Activated CD4-positive, alpha-beta T cell treated with anti-CD3 and anti-CD28 coated beads for 4 hours (primary cell): ENCODE measurements at places on chromosomes 4 and X.

GRCh38 chr4:148730766-148731165, 288.6 kb upstream of the NR3C2 start:
- no peak for DNase-seq

- no peak for DNase-seq
These were observed 9.6 kb upstream of the SLC39A8 start for GRCh38 chr4:102354671-102355454.

DNA sequence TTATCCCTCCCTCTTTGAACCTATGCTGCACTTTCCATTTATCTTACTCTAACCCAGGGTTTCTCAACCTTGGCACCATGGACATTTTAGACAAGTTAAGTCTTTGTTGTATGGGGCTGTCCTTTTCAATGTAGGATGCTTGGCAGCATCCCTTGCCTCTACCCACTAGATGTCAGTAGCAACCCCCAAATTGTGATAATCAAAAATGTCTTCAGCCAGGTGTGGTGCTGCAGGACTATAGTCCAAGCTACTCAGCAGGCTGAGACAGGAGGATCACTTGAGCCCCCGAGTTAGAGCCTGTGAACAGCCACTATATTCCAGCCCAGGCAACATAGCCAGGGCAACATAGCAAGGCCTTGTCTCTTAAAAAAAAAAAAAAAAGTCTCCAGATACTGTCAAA, 7.0 kb downstream of the LRCH2 start:
- DNase-seq = no peak

DNA sequence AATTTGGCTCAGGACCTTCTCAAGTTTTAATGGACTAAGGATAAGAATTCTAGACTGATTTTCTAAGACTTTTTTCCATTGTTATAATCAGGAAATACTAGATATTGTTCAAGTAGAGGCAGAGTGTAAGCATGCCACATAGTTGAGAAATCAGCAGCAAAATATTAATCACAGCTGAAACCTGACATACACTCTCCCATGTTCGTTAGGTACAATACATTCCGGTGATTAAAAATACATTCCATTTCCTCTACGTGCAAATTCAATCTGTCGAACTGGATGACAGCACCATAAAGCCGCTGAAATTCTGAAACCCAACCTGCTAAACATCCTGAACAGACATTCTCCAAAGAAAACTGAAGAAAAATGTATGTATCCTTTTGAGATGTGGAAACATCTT, 587.6 kb upstream of the DIPK2B start:
- no peak for DNase-seq

DNA sequence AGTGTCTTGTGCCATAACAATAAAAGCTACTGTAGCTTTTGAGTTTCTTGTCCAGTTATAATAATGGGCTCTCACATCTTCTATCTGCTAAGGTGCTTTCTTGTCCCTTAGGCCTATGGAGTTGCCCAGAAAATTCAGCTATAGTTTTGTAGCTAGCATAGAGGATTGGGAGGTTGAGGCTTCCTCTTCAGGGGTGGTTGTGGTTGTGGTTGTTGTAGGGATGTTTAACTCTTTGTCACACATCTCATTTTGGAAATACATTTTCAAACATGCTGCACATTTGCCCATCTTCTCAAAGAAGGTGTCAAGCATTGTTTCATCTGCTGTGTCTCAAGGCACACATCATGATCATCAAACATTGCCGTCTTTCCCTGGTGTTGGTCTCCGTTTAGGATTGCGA, 65.0 kb downstream of the ATXN3L start:
- no peak for DNase-seq

GRCh38 chr4:139458999-139459398, 5.1 kb downstream of the RAB33B start:
- no peak for DNase-seq

DNA sequence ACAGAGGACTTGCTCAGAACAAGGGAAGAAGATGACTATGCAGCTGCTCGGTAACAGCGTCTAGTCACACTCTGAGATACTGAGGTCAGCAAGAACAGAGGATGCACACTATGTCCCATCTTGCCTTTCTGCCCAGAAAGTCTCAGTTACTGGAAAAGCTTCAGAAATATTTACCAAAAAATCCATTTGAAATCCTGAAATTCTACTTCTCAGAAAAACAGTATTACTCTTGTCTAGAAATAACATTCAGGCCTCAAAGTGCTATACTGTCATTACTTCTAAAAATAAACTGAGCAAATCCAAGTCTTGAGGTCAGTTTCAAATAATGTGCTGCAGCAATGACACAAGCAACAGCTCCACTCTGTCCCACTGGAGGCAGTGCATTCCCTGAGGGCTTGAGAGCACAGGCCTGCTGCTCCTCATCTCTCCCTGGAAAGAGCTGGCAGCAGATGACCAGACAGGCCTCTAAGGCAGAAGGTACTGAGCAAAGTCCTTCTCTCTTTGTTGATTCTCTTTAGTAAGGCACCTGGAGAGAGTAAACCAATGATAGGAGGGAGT, 76.9 kb downstream of the CAMK2D start:
- peak; percentile 16 for DNase-seq

- peak; percentile 4 for DNase-seq
These were observed 49.0 kb downstream of the DDX3X start for GRCh38 chrX:41382714-41383645.

GRCh38 chrX:23387550-23388184, 53.0 kb downstream of the PTCHD1 start:
- no peak for DNase-seq

GRCh38 chr4:47829438-47829837, 8.4 kb downstream of the CORIN start:
- no peak for DNase-seq

DNA sequence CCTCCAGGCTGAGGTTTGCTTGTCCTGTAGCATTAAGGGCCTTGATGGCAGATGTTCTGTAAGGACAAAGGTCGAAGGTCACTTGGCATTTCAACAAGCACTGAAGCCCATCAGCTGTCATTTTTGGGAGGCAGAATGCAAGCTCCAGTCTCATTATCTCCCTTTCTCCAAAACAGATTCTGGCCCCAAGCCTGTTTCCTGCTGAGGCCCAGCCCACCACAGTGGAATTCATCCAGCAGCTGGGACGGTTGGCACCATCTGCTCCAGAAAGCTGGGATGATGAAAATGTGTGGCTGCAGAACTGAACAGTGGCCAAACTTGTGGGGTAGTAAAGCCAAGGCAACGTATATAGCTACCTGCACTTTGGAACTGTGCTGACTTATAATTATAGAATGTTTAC, 17.7 kb upstream of the PPEF2 start:
- no peak for DNase-seq

DNA sequence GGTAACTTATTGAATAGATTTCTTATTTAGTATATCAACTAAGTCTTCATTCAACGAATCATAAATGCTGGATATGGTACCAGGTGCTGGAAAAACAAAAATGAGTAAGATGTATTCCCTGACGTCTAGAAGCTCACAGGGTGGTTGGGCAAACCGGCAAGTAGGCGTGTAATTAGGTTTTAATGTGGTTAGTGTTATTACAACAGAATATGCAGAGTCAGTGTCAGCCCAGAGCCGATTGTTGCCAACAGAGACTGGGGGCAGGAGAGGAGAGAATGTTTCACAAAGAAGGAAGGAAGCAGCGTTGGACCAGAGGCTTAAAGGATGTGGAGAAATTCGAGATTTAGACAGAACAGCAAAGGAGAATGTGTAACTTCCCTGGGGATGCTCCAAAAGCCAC, 111.7 kb downstream of the TENM3 start:
- no peak for DNase-seq

DNA sequence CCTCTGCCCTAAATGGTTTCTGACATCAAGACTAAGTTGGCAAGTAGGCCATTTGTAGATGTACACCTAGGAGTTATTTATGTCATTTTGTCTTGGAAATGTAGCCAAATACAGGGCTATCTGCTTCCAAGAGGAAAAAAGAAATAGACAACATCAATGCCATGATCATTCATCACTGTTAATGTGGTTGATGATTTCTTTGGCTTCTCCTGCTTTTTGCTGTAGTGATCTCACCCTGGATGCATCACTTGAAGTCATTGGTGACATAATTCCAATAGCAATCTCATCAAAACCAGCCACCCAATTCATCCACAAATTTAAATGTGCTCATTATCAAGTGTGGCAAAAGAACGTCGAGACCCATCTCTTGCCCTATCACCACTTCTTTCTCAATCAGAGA, 222.6 kb upstream of the PPARGC1A start:
- DNase-seq = no peak

- DNase-seq = no peak
These were observed 124.0 kb upstream of the STIM2 start for GRCh38 chr4:26736621-26737020.

DNA sequence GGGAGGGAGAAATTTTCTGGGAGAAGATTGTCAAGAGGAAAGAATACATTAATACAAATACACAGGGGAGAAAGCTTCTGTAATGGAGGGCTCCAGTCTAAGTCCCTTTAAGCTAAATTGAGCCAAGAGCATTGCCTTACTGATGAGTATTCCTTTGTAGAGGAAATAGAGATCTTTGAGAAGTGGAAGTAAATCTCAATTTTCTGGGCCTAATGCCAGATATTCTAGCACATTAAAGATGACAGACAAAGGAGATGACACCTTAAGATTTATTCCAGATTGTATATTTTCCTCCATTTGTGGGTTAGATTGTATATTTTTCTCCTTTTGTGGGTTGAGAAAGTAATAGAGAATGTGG, 28.5 kb upstream of the SMAD1 start:
- no peak for DNase-seq

GRCh38 chr4:108135549-108136209, 33.1 kb downstream of the LEF1 start:
- no peak for DNase-seq

DNA sequence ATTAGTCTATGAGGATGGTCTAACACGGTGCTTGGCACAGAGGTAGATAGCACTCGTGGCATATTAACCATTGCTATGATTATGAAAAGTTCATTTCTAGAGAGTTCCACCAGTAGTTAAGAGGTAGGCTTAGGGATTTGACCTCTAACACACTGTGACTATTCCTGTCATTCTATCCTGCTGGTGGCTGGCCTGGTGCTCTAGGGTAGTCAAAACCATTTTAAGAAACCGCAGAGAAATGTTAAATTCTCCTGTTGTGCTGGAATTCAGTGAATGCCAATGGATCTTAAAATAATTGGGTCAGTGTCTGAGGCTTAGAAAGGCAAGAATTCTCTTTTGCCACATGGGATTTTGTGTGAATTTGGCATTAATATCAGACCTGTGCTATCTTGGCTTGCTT, 53.9 kb downstream of the VGLL1 start:
- no peak for DNase-seq

GRCh38 chr4:40283413-40283812, 51.7 kb upstream of the CHRNA9 start:
- peak; percentile 64 for DNase-seq

GRCh38 chr4:76683144-76683543, 214.8 kb downstream of the SOWAHB start:
- DNase-seq = no peak

- DNase-seq = no peak
These were observed 52.9 kb upstream of the EDA start for GRCh38 chrX:69562904-69563578.

DNA sequence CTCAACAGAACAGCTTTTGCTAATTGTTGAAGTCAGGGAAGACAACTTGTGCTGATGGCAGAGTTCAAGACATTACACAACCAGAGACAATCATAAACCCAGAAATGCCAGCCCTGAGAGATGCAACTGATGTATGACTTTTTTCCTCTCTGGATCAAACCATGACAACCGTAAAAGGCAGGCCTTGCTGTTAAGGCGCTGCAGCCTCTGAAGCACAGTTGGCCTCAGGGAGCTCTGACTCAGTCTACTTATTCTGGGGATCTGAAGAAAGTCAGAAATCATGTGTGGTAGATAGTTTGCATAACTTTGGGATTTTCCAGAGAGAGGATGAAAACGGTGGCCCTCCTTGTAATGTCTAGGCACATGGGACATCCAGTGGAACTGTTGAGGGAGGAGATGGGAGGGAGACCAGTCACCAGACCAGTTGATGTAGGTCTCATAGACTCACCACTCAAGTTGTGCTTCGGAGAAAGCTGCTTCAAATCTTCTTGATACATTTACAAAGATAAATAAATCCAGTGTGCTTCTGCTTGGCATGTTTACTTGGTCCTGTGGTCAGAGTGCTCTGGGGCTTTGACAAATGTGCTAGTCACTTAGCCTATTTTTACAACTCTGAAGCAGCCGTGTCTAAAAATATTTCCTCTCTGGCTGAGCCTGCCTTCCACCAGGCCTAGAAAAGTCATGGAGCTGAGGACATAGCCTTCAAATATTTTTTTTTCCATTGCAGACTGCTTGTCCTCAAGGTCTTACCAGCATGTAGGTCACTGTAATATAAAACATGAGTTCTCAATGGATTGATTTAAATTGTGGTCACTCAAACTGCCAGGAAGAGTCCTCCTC, 7.5 kb downstream of the HADH start:
- no peak for DNase-seq

DNA sequence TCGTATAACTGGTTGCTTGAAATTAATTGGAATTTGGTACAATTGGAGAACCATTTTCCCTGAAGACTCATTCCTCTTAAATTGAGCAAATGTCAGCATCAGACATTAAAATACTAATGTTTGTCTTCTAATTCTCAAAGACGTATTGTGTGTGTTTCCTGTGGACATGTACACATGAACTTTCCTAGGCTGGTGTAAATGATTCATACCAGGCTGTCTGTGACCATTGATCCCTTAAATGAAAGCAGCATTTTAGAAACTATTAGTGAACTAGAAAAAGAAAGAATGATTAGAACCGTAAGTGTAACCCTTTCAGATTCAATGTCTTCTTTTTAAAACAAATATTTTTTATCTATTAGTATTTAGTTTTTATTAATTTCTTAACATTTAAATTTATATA, 332.9 kb downstream of the PPP3CA start:
- DNase-seq = no peak

GRCh38 chr4:78428996-78429395, 122.6 kb upstream of the ANXA3 start:
- DNase-seq = no peak

- DNase-seq = no peak
These were observed 197.4 kb downstream of the PTTG2 start for GRCh38 chr4:38157592-38157991.

- DNase-seq = no peak
These were observed 419.4 kb downstream of the ADGRL3 start for GRCh38 chr4:61619528-61619927.

DNA sequence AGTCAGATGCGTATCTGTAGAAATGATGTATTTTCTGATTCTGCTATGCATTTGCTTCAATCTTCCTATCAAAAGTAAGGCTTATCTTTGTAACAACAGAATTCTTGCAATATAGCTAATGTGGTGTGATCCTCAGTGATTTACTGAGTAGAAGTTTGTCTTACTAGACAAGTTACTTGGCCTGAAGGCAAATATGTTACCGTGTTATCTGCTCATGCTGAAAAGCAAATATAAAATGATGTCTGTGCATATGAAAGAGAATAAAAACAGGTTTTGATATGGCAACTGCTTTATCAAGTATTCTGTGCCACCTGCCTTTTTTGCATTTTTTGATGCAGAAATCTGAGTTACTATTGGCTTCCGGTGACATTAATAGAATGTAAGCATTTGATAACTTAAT, 92.6 kb downstream of the TIGD2 start:
- DNase-seq = no peak
